K562 (cell line): ENCODE measurements at places on chromosomes 7 and 10.

GRCh38 chr10:49053053-49053997 is 62.0 kb downstream of the VSTM4 start:
- no peak for DNase-seq

DNA sequence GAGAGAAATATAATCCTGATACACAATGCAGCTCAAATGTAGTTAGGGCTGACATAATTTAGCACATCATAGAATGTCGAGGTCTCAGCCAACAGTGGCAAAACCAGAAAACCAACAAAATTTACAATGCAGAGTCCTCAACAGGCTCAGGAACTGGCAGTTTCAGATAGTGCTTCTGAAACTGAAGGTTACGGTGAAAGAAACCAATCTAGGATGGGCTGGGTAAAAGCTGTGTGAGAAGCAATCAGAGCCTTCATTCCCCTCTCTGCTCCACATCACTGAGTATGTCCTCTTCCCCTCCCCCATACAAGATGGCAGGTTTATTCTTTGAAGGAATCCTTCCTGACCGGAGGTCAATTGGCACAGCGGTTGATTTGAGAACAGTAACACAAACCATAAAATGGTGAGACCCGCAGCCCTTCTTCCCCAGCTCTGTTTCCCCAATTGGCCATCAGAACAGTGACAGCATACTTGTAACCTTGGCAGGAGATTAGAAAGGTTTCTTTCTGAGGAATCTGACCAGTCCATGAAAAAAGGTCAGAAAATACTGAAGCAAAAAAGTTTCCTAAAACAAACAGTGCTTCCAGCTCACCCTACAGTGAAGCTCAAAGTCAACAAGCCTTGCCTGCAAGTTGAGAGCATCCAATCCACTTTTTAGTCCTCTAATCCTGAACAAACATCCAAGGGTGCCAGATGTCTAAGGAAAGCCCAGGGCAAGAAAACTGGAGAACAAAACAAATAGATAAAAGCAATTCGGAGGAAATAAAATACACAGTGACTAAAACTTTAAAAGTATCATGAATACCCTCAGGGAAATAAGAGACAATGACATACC is 53.9 kb upstream of the IL6 start:
- no peak for DNase-seq

GRCh38 chr7:18760631-18761445 is 265.3 kb downstream of the HDAC9 start:
- no peak for DNase-seq

DNA sequence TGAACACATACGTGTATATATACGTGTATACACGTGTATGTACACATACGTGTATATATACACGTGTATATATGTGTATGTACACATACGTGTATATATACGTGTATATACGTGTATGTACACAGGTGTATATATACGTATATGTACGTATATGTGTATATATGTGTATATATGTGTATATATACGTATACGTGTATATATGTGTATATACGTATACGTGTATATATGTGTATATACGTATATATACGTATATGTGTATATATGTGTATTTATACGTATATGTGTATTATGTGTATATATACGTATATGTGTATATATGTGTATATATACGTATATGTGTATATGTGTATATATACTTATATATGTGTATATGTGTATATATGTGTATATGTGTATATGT is 44.3 kb downstream of the CD36 start:
- no peak for DNase-seq

- DNase-seq, result no peak
These were observed 65.0 kb downstream of the DNAJC12 start for GRCh38 chr10:67772894-67773511.
